ENCODE measurements at places on chromosomes 6 and 20. TPM values are rescaled to one million over a fixed set of nuclear protein-coding genes. Genes with fewer than 3 reads are reported as not detected.
A peak's percentile ranks its signal among the peaks of the same experiment; 100 is the strongest.

Gene NKX2-2
- total RNA-seq: not detected

Gene GID8
- 23.5 TPM for total RNA-seq

Gene TBC1D7
- 10.6 TPM for total RNA-seq

Gene SPEF1
- total RNA-seq: 0.46 TPM

DNA sequence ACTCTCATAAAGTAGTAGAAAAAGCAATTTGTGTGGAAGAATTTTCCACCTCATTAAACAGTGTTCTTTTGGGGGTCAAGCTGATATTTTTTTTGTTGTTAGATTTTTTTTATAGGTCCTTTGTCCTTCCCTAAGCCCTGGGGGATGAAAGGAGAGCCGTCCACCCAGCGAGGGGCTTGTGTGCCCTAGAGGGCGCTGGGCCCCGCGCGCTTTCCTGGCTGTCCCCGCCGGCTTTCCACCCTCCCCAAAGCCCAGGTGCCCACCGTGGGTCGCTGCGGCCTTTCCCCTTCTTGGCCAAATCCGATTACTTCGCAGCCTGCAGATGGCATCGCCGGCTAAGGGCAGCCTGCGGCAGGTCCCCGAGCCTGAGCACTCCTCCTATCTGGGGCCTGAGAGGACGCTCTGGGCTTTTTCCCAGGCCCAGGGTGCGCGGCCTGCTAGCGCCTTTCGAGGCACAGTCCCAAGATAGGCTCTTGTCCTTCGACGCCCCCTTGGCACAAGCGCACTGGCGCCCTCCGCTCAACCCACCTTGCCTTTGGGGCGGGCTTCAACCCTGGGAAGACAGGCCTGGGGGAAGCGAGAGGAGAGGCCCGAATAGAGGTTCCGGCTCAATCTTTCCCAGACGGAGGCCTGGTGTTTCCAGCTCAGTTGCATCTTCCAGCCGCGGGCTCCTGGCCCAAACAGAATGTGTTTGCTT, 33.6 kb downstream of the TFAP2A start:
- no peak for DNase-seq

- peak; percentile 97 for DNase-seq
Observed at GRCh38 chr20:50980071-50980681, 21.6 kb downstream of the MOCS3 start.

- peak; percentile 80 for DNase-seq
Observed at GRCh38 chr6:92559003-92559402, 860.4 kb downstream of the EPHA7 start.

DNA sequence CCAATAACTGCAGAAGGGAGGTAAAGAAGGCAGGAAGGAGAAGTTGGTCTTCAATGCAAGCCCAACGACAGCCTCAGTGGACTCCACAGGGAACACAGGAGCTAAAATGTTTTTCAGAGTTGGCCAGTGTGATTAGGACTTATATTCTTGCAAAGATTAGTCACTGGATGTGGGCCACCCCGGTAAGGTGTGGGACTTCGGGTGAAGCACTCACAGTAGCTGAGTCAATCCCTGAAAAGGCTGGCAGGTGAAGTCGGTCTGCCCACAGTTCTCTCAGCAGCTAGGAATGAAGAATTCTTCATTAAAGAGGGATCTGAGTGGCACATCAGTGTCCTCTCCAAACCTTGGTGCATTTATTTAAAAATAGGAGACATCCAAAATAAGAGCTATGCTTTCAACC, 94.8 kb downstream of the KLHL32 start:
- no peak for DNase-seq

- DNase-seq: peak; percentile 98
Observed at GRCh38 chr6:119147101-119148053, 68.9 kb upstream of the FAM184A start.

DNA sequence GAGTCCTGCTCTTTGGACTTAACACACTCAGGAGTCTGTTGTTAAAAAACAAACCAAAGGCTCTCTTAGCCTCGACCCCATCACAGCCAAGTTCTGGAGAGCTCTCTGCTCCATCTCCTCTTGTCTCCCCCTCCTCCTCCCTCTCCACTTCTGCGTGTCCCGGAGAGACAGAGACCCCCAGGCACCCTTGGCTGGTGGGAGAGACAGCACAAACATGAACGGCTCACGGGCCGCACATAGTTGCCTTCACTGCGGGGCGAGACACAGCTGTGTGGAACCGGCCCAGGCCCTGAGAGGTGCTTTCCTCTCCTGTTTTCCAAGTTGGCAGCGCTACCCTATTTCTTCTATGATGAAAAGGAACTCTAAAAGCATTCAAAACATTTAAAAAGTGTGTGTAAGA, 23.3 kb upstream of the MYT1 start:
- DNase-seq: no peak

DNA sequence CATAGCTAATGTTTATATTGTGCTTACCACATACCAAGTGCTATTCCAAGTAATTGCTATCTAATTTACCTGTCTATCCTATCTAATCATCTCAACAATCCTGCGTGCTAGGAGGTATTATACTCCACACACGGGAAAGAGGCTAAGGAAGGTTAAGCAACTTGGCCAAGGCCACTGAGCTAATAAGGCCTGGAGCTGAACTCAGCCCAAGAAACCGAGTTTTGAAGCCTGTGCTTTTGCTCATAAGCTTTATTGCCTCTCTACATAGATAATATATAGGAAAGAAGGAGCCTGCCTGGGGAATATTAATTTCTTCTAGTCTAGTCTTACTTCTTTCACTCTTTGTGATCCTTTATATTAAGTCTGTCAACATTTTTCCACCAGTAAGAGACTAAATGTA, 67.8 kb upstream of the ADGRF4 start:
- DNase-seq: no peak

DNA sequence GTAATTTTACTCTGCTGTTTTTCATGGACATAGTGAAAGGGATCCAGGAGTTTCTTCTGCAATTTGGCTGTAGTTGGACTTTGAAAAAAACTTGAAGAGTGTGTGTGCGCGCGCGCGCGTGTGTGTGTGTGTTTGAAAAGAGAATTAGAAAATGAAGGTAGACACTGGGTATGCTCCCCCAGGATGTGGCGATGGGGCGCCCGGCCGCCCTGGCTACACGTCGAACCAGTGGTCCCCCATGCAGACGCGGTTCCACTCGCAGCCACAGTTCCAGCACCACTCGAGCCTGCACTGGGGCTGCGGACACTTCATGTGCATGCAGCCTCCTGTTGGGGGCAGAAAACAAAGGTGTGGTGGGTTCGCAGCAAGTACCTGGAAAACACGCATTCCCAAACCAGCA, 76.0 kb upstream of the AGPAT4 start:
- DNase-seq: no peak

DNA sequence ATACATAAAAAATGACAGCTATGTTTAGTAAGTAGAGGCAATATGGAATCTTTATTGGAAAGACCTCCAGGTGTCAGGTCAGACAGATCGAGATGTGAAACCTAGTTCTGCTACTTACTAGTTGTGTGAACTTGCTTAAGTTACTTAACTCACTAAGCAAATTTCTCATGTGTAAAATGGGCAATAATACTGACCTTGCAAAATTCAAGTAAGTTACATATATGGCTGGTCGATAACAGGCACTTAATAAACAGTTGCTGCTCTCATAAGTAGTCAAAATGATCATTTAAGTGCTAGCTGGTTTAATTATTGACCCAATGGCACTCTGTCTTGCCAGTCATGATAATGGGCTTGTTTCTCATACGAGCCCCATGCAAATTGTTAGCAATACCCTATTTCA, 46.0 kb downstream of the VGLL2 start:
- DNase-seq: no peak

DNA sequence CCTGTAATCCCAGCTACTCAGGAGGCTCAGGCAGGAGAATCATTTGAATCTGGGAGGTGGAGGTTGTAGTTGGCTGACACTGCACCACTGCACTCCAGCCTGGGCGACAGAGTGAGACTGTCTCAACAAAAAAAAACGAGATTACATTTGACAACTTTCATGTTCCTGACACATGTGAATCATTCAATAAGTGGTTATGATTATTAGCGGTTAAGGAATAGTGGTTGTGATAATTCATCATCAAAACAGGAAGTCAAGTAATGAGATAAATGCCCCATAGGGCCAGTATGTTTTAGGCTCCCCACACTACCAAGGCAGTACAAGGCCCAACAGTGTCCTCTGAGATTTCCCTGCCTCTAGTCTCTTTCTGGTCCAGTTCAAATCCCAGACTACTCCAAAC, 2.5 kb downstream of the HDDC2 start:
- no peak for DNase-seq

DNA sequence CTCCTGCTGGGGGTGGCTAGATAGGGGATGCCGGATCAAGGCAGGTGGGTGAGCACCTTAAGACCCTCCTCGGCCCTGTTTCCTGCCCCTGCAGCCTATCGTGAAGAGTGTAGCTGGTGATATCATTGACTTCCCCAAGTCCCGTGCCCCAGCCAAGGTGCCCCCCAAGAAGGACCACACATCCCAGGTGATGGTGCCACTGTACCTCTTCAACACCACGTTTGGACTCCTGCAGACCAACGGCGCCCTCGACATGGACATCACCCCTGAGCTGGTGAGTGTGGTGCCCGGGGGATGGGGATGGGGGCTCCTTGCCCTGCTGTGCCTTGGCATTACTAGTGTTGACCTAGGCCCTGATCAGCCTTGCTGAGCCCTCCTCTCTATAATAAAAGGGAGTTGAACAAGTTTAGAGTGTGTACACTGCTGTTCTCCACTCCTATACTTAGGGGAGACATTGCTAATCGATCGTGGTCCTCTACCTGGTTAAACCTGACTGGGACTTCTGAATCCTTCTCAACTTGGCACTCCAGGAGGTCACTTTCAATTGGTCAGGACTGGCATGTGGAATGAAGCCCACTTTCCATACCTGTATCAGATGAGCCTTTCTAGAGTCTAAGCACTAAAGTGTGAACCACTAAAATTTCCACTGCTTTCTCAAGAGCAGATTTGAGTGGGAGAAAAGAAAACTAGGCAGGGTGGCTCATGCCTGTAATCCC, 11.0 kb downstream of the BPIFB3 start:
- no peak for DNase-seq

DNA sequence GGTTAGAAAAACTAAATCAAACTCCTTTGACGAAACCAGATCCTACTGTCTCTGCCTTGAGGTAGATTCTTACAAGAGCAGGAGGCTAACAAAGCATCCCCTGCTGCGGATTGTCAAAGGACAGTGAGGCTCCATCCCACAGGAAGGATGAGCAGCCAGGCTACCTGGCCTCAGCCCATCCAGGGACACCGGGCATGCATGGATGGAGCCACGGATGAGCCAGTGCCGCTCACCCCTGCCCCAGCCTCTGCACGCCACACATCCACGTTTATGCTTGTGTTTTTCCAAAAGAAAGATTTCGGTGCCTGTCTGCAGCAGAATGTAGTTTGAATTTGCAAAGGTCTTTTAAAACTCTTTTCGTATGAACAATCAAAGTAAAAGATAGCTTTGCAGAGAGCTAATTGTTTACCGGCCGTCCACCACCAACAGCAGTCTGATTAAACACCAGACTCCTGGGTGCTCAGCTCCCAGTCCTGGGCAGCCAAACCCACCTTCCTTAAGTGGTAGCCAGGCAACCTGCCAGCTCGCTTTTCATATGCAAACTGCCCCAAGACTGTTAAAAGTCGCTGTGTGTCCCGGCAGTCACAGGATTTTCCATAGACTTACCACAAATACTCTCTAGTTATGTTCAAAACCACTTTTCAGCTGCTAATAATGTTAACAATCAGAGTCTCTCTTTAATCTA, 999 bp downstream of the THBS2 start:
- DNase-seq: no peak

DNA sequence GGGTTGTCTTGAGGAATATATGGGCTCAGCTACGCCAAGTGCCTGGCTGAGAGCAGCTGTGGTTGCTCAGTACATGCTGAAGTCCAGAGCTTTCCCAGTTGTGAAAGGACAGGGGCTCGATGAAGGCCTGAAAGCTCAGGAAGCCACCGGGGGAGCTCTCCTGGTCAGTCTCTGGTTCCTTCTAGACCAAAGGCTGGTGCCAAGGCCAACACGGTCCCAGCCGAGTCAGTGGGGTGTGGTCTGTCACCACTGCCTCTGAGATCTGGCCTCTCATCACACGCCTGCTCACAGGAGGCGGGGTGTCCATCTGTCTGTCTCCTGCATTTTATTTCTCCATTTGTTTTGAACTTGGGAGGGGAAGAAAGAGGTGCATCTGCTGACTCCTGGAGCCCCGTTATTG, 4.9 kb upstream of the FAM83C start:
- peak; percentile 57 for DNase-seq

DNA sequence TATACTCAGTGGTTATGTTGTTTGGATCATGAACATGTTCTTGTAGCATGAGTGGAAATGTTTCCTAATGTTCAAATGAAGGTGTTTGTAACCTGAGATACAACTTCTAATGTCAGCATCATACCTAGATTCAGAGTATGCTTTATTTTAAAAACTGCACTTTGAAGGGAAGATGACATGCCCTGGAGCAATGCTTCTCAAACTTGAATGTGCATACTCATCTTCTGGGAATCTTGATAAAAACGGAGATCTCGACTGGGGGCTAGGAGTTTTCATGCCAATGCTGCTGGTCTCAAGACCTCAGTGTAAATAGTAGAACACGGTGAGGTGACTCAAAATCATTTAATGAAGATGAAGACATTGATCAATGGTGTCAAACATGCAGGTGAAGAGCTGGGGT, 440.0 kb upstream of the NOX3 start:
- DNase-seq: no peak

- no peak for DNase-seq
Observed at GRCh38 chr6:33683051-33683571, 28.4 kb downstream of the UQCC2 start.

- DNase-seq: no peak
Observed at GRCh38 chr6:162821102-162821501, 93.3 kb downstream of the PACRG start.

Measured in LHCN-M2 (cell line).